Panc1 (cell line): ENCODE measurements at places on chromosomes 16 and 17. TPM values are rescaled to one million over a fixed set of nuclear protein-coding genes. Genes with fewer than 3 reads are reported as not detected.
A peak's percentile ranks its signal among the peaks of the same experiment; 100 is the strongest.

IRX5 gene
- total RNA-seq: 2.7 TPM

CTF1 gene
- total RNA-seq: 2.9 TPM

PGS1 gene
- 47.5 TPM for total RNA-seq

PYDC1 gene
- total RNA-seq: not detected

MT1H gene
- not detected for total RNA-seq

ODAD4 gene
- 0.69 TPM for total RNA-seq

AIPL1 gene
- not detected for total RNA-seq

- no peak overlapping the region for H3K27ac ChIP-seq
- H3K36me3 ChIP-seq: no peaks in the 10 kb centered on the region
- DNase-seq: no peak
- H3K4me3 ChIP-seq: no peak overlapping the region
- no peaks in the 10 kb centered on the region for H3K4me1 ChIP-seq
- peaks cover 3% of the 10 kb centered on the region; the same call in 1 of the 2 replicates for H3K27me3 ChIP-seq
Observed at GRCh38 chr17:15354256-15354655, 12.9 kb upstream of the TEKT3 start.

DNA sequence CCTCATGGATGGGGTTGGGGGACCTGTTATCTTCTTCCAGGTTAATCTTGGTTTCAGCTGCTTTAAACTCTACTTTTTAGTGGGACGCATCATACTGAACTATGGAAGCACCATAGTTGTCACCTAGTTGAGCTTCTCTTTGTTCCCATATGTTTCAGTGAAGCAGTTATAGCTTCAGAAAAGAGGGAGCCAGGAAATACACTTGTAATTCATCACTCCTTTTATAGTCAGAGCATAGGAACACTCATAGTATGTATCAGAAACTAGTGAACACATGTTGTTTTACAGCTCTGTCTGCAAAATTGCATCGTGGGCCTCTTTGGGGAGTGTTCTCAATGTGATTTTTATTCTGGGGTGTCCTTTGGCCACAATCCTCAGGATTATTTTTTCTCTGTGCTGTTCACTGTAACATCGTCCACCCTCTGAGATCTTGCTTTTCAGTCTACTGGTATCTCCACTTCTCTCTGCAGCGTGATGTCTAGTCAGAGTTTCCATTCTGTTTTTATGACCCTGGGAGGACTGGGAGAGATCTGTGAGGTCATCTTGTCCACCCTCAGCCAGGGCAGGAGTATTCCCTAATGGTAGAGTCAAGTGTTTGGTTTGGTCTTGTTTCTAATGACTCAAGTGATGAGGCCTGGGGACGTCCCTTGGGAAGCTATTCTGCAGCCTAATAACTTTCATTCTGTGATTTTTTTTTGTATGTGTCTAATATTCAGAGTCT is 585.4 kb downstream of the WWOX start:
- no peak overlapping the region for H3K27ac ChIP-seq
- no peaks in the 10 kb centered on the region for H3K36me3 ChIP-seq
- H3K27me3 ChIP-seq: no peaks in the 10 kb centered on the region
- H3K4me1 ChIP-seq: no peaks in the 10 kb centered on the region
- no peak for DNase-seq
- no peak overlapping the region for H3K4me3 ChIP-seq

DNA sequence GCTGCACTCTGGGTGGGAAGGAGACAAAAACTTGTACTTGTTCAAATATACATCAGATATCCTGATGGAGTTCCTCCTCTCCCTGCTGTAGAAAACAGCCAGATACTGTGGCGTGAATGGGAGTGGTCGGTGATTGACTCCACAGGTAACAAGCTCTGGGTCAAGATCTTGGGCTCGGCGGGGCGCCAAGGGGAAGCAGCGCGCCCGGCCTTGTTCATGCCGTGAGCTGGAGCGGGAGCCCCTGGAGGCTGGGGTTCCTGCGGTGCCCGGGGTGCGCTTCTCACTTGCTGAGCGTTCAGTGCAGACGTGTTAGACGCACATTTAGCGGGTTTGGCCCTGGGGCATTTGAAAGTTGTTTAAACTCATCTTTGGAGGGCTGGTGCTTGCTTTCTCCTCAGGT is 44.4 kb downstream of the BANP start:
- H3K36me3 ChIP-seq: no peaks in the 10 kb centered on the region
- H3K4me3 ChIP-seq: no peak overlapping the region
- no peaks in the 10 kb centered on the region for H3K27me3 ChIP-seq
- H3K27ac ChIP-seq: no peak overlapping the region

DNA sequence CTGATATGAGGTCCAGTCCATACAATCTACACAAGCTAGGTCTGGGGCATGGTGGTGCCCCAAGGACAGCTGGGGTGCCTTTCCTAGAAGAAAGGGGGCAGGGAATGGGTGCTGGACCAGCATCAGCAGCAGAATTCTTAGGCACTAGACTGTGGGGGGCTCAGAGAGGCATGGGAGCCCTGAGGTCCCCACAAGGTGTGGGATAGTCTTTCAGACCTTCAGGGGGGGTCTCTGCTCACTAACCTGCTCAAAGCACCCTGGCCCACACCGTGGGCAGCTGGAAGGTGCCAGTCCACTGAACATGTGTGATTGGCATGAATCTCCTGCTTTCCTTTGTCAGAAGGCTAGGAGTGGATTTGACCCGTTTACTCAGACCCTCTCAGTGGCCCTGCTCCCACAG is 26.1 kb upstream of the C16orf78 start:
- no peak overlapping the region for H3K4me3 ChIP-seq
- no peaks in the 10 kb centered on the region; the same call in 1 of the 2 replicates for H3K27me3 ChIP-seq
- H3K4me1 ChIP-seq: no peaks in the 10 kb centered on the region
- no peak for DNase-seq
- H3K27ac ChIP-seq: no peak overlapping the region
- H3K36me3 ChIP-seq: no peaks in the 10 kb centered on the region

DNA sequence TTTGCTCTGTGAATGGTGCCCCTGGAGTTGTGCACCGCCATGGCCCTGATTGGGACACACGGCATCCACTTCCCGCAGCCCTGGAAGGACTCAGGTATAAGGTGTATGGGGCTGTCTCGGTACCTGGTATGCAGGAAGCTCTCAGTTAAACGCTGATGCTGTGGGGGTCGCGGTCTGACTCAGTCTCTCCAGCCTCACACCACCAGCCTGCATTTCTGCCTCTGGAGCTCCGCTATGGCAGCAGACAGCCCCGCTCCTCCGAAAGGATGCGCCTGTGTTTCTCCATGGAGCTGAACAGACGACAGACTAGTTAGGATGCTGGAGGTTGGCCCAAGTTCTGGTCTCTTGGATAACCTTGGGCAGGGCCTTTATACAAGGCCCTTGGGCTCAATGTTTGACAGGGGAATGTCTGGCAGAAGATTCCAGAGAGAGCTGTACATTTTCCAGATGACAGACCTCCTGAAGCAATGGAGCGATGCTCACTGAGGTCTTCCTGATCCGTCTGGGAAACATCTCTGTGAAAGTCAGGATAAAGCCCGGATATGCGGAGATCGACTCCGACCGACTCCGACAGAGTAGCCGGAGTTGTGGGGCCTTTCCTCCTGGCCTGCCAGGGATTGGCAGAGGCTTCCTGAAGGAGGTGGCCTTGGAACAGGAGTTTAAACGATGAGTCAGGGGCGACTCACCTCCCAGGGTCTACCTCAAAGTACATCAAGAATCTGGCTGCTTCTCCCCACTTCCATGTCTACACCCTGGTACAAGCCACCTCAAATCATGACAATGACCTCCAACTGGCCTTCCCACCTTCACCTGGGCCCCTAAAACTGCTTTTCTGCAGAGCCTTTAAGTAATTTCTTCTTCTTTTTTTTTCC is 21.9 kb upstream of the BCAR1 start:
- H3K27me3 ChIP-seq: no peaks in the 10 kb centered on the region
- H3K4me1 ChIP-seq: peaks cover 7% of the 10 kb centered on the region
- H3K4me3 ChIP-seq: no peak overlapping the region

- no peaks in the 10 kb centered on the region for H3K4me1 ChIP-seq
- H3K27ac ChIP-seq: peak overlapping the region; percentile 93
- H3K36me3 ChIP-seq: peaks cover 18% of the 10 kb centered on the region
- no peaks in the 10 kb centered on the region for H3K27me3 ChIP-seq
- peak overlapping the region; percentile 92 for H3K4me3 ChIP-seq
Observed at GRCh38 chr16:89658221-89658879, 714 bp downstream of the SPATA33 start.

- no peak overlapping the region for H3K27ac ChIP-seq
- H3K27me3 ChIP-seq: no peaks in the 10 kb centered on the region
- H3K4me3 ChIP-seq: no peak overlapping the region
- H3K4me1 ChIP-seq: no peaks in the 10 kb centered on the region; the same call in 1 of the 2 replicates
Observed at GRCh38 chr17:37450112-37450511, 39.6 kb upstream of the DUSP14 start.

GRCh38 chr16:2467528-2468232 is 3.4 kb upstream of the NTN3 start:
- no peaks in the 10 kb centered on the region for H3K27me3 ChIP-seq
- H3K27ac ChIP-seq: peak overlapping the region; percentile 91
- H3K4me1 ChIP-seq: peaks cover 43% of the 10 kb centered on the region
- DNase-seq: no peak

DNA sequence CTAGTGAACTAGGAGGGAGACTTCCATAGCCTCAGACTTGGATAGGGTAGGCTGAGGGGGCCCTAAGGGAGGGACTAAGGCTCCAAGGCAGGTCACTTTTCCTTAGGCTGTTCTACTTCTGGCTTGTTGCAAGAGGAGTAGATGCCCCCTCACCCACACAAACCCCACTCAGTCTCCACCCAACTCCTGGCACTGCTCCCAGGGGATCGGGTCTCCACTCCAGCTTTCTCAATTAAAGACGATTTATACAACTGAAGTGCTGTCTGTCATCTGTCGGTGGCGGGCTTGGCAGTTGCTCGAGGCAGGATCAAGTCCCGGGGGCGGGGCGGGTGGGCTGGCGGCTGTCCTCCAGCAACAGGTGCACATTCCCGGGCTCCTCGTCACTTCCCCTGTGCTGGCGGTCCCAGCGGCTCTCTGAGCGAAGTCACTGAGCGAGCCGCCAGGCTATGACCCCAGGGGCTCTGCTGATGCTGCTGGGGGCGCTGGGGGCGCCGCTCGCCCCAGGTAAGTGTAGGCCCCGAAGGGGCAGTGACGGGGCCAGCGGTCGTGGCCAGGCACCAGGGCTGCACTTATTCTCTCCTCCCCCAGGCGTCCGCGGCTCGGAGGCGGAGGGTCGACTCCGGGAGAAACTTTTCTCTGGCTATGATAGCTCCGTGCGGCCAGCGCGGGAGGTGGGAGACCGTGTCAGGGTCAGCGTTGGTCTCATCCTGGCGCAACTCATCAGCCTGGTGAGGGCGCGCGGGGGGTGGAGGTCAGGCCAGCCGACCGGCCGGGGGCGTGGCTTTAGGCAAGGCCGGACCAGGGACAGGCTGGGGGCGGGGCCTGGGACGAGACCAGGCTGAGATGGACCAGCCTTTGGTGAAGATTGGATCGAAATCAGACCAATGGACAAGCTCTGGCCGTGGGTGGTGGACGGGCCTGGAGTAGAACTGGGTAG is at the start of gene CHRNB1:
CHRNB1 (plus strand) TSS at position 380 of the 937 bp plus-strand sequence; CDS start at position 447, 67 bp downstream.
- no peaks in the 10 kb centered on the region for H3K36me3 ChIP-seq
- no peak for DNase-seq
- H3K4me1 ChIP-seq: peaks cover 14% of the 10 kb centered on the region
- no peaks in the 10 kb centered on the region for H3K27me3 ChIP-seq

GRCh38 chr16:79092846-79093245 is 507.7 kb downstream of the MAF start:
- no peak overlapping the region for H3K27ac ChIP-seq
- no peak for DNase-seq
- H3K4me3 ChIP-seq: no peak overlapping the region
- no peaks in the 10 kb centered on the region for H3K4me1 ChIP-seq
- H3K27me3 ChIP-seq: no peaks in the 10 kb centered on the region

- H3K4me1 ChIP-seq: peaks cover 50% of the 10 kb centered on the region
- H3K27me3 ChIP-seq: no peaks in the 10 kb centered on the region
- H3K27ac ChIP-seq: peak overlapping the region; percentile 89
- no peaks in the 10 kb centered on the region for H3K36me3 ChIP-seq
- H3K4me3 ChIP-seq: no peak overlapping the region; the same call in 1 of the 2 replicates
Observed at GRCh38 chr16:4090351-4090851, 25.8 kb downstream of the ADCY9 start.

DNA sequence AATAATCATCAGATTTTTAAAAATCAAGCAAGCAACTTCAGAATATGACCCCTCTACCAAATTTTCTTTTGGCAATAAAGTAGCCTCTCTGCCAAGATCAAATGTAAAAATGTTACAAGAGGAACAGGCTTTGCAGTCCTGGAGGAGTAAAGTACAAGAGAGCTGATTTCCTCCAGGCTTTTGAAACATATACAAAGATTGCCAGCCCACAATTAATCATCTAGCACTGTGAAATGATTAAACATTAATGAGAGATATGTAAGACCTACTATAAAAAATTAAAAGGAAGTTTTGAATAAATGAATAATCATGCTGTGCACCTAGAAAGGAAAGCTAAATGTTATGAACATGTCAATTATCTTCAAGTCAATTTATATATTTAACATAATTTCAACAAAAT is 26.3 kb downstream of the TXNDC11 start:
- no peaks in the 10 kb centered on the region for H3K4me1 ChIP-seq
- H3K36me3 ChIP-seq: no peaks in the 10 kb centered on the region; the same call in none of the 2 replicates
- no peaks in the 10 kb centered on the region for H3K27me3 ChIP-seq
- DNase-seq: no peak
- H3K27ac ChIP-seq: no peak overlapping the region
- H3K4me3 ChIP-seq: no peak overlapping the region

- no peaks in the 10 kb centered on the region for H3K27me3 ChIP-seq
- no peaks in the 10 kb centered on the region for H3K36me3 ChIP-seq
- no peak overlapping the region for H3K27ac ChIP-seq
- H3K4me1 ChIP-seq: no peaks in the 10 kb centered on the region
- no peak overlapping the region for H3K4me3 ChIP-seq
Observed at GRCh38 chr16:64280317-64280716, 841.5 kb downstream of the CDH11 start.

DNA sequence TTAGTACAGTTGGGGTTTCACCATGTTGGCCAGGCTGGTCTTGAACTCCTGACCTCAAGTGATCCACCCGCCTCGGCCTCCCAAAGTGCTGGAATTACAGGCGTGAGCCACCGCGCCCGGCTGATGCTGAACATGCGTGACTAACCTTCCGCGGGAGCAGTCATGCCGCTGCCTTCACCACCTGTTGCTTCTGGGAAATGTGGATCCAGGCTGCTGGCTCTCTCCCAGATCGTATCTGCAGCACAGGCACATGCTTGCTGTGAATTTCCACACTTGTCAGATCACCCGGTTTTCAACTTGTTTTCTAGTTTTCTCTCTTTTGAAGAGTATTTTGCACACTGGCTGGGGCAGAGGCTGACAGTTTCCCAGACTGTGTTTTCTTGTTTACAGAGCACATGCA is 97.9 kb downstream of the ADCY9 start:
- no peak for DNase-seq
- peaks cover 44% of the 10 kb centered on the region for H3K4me1 ChIP-seq
- H3K4me3 ChIP-seq: no peak overlapping the region
- no peaks in the 10 kb centered on the region for H3K27me3 ChIP-seq
- no peaks in the 10 kb centered on the region for H3K36me3 ChIP-seq
- H3K27ac ChIP-seq: peak overlapping the region; percentile 80

- H3K4me3 ChIP-seq: peak overlapping the region; percentile 87
- H3K27ac ChIP-seq: peak overlapping the region; percentile 94
- DNase-seq: no peak
- H3K36me3 ChIP-seq: peaks cover 13% of the 10 kb centered on the region
- no peaks in the 10 kb centered on the region for H3K27me3 ChIP-seq
Observed at GRCh38 chr16:1613728-1614455, 1.7 kb downstream of the CRAMP1 start.
